ENCODE measurements at places on chromosomes 3 and 15.

DNA sequence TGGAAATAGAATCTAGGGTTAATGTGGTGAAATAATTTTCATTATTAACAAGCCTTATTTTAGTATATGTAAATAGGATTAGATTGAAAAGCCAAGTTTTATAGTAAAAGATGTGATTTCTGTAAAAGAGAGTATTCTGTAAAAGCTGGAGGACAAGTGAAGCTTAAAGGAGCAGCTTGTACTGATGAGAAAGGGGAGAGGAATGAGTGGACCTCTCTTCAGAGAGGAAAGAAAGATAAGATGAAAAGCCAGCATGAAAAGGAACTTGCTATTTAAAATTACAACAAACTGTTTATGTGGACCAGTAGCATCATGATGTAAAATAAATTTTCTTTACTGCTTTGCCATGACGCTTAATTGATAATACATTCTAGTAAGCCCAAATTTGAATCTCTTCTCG lies 18.5 kb downstream of the ALCAM start:
- no peak for DNase-seq

GRCh38 chr3:104510131-104510849 lies 856.4 kb upstream of the ALCAM start:
- no peak for DNase-seq

DNA sequence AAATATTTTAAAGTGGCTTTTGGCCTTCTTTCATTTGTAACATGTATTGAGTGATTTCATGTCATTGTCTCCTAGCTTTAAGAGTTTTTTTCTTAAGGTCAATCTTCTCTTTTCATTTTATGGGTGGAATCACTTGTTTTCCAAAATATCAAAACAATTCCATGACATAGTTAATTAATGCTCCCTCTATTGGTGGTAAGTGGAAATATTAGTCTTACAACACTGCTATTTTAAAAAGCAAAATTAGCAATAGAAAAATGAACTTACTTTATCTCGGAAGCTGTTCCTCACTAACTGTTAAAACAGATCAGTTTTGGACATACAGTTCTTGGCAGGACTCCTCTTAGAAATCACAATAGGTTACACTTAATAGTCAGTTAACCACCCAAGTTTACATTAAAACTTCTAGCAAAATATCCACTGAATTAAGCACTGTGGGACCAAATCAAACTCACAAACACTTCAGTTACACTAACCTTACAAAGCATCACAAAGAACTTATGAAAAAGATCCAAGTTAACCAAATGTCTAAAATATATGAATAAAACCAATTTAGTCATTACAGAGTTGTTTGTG lies 42.4 kb downstream of the TIGIT start:
- no peak for DNase-seq

DNA sequence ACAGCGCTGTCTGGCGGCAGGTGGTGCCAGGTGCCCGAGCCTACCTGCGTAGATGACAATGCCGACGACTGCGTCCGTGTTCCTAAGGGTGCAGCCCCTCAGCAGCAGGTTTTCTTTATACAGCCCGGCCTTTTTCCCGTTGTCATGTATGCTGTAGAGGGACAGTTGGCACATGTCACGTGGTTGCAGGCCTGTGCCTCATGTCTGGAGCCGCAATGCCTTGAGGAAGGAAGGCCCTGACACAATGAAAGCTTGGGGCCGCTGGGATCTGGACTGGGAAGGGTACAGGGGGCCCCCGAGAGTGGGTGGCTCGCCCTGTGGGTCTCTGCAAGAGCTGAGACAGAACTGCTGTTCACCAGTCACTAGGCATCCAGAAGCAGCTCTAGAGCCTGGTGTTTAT lies 136.0 kb downstream of the ATP10A start:
- DNase-seq, result no peak

DNA sequence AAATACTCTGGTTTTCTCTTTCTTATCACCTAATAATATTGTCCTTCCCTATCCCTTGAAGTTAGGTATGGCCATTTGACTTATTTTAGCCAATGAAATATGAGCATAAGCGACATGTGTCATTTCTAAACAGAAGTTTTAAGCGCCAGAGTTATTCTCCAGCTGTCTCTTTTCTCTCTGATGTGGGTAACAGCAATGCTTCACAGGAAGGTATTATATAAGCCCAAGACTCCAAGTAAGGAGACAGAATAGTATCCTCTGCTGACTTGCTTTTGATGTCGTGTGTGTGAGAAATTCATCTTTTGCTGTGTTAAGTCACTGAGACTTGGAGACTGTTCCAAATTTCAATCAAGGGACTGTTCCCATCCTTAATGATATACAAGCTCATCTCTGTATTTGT lies 224.6 kb upstream of the NECTIN3 start:
- no peak for DNase-seq

DNA sequence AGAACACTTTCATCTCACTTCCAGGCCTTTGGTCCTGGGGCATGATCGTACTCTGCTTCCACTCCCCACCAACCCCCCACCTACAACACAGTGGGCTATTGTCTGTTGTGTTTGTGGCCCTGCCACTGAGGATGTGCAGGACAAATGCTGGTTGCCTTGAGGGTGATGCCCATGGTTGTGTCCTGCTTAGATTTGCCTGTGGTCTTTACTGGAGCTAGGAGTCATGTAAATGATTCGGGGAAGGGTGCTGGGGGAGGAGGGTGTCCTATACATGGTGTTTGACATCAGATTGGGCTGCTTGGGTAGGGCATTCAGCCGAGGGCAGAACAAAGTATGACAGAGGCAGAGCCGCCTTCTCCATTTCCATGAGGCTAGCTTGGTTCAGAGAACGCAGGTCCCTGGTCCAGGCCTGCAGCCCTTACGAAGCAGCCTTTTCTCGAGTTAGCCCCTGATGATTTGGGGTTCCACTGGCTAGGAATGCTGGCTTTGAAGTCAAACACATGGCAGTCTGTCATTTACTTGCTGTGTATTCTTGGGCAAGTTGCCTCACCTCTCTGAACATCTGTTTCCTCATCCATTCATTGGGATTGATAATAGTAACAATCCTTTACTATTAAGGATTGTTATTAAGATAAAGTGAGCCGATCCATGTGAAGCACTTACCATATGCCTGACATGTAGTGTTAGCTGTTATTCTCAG lies 6.9 kb downstream of the CORO2B start:
- DNase-seq, result no peak

- no peak for DNase-seq
Observed at GRCh38 chr3:43693594-43693993, 2.9 kb downstream of the ABHD5 start.

DNA sequence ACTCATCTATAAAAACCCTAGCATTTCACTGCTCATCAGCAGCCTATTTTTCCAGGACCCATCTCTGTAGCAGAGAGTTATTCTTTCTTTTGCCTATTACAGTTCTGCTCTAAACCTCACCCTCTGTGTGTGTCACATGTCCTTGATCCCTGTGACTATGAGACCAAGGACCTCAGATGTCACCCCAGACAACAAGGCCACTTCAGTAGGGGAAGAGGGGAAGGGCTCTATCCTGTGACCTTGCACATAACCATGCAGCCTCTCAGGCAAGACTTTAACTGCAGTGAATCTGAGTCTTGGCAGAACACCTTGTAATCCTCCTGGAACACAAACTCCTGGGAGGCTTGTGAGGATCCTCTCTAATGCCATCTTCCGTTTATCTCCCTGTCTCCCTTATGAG lies 4.4 kb upstream of the ZNF589 start:
- DNase-seq, result no peak

DNA sequence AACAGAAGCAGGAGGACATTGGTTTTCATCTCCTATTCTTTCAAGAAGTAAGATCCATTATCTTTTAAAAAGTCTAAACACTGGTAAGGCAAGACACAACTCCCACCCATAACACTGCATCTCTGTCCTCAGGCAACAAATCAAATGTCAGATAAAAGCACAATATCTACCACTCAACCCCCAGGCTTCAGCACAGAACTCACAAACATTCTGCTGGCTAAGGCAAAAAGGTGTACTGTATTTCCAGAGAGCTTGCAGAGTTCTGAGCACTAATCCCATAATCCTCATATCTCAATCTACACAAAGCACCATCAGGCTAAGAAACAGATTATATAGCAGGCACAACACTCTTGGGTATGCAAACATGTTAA lies 20.9 kb downstream of the RAF1 start:
- no peak for DNase-seq

Data from stimulated activated naive CD4-positive, alpha-beta T cell treated with Interleukin-2 at 50 U/mL for 16 hours (primary cell).